ENCODE measurements at places on chromosomes 1 and 21. TPM values are rescaled to one million over a fixed set of nuclear protein-coding genes. Genes with fewer than 3 reads are reported as not detected.

DNA sequence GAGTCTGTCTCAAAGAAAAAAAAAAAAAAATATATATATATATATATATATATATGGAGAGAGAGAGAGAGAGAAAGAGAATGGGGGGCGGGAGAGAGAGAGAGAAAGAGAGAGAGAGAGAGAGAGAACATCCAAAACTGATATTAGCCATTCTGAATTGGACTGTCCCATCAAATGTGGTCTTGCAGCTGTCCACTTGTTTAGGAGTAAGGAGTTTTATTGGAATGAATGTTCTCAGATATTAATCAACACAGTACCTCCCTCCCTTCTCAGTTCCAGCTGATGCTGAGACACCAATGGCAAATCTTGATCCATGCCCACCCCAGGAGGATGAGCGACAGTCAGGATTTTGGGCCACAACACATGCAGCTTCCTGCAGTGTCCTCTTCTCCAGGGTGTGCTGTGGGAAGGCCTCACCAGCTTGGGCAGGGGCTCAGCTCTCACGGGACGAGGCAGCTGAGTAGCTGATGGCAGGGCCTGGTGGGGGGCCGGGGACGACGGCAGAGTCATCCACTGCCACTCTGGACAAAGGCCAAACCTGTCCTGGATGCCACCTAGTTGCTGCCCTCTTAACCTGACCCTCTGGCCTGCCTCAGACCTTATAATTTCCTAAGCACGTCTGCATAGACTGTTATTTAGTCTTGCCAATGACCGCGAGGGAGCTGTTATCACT is 9.3 kb upstream of the CLDN14 start:
- DNase-seq: no peak

GRCh38 chr1:205437570-205437969 is 15.7 kb upstream of the LEMD1 start:
- no peak for DNase-seq

DNA sequence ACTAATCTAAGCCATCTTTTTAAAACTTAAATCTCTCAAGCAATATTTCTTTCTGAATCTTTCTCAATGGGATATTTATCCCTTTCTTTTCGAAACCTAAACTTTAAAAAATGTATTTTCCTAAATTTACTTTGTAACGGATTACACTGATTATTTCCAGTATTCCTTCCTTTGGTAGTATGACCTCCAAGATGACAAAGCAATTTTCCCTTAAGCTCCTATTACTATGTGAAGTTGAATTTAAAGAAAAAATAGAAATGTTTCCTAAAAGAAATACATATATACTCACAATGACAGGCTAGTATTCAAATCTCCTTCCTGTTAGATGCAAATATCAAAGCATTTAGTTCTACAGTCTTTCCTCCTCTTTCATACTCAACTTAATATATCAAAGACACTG is 15.8 kb downstream of the SCAF4 start:
- DNase-seq: no peak

DNA sequence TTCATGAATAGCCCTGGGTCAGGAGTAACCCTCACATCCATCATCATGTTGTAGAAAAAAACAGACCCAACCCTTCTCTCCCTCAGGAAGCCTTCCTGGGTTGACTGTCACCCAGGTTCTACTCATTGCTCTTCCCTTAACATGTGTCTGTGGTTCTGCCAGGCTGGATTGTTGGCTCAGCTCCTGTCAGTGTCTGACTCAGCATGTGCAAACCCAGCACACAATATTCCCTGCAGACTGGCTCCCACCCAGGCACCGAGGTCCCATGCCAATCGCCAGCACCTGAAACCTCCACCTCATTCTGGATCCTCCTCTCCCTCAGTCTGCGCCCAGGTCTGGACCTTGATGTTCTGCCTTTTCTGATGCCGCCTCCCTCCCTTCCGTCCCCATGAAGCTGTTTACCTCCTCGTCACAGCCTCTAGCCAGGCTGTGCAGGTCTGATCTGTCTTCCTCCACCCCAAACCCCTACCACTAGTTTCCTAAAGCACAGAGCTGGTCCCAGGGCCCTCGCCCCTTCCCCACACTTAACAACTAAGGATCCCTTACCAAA is 4.3 kb upstream of the S100A8 start:
- DNase-seq: no peak

GRCh38 chr1:230596306-230596705 is 46.0 kb upstream of the COG2 start:
- DNase-seq: no peak

AVPR1B gene
- 0.70 TPM for polyA plus RNA-seq

NPPA gene
- 10.0 TPM for polyA plus RNA-seq

COL8A2 gene
- polyA plus RNA-seq: 1.8 TPM

ATF3 gene
- 12.3 TPM for polyA plus RNA-seq

GLMP gene
- 31.9 TPM for polyA plus RNA-seq

NTNG1 gene
- polyA plus RNA-seq: 1.3 TPM

All from brain (organoid and tissue), 16 donors.